ENCODE measurements at places on chromosomes 2 and 18.

GRCh38 chr2:27372937-27373336, 2.5 kb downstream of the SNX17 start:
- no peaks in the 10 kb centered on the region for H3K27me3 ChIP-seq
- H3K36me3 ChIP-seq: peaks cover 21% of the 10 kb centered on the region
- H3K27ac ChIP-seq: peak overlapping the region; percentile 99

DNA sequence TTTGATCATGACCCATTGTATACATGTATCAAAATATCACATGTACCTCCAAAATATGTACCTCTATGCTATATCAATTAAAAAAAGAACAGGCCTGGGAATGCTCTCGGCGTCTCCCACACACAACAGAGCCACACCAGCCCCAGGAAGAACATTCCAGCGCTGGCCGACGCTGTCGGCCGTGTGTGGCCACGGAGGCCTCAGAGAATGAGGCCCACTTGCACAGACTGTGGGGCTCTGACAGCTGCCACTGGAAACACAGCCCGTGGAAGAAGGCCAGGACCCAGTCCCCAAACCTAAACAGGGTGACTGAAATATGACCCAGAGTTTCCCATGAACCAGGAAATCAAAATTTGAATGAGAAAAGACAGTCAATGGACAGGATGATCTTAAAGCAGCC, 69.7 kb downstream of the EIPR1 start:
- H3K27me3 ChIP-seq: no peaks in the 10 kb centered on the region
- no peak overlapping the region for H3K27ac ChIP-seq
- H3K36me3 ChIP-seq: peaks cover 12% of the 10 kb centered on the region
- no peak overlapping the region for H3K4me3 ChIP-seq

DNA sequence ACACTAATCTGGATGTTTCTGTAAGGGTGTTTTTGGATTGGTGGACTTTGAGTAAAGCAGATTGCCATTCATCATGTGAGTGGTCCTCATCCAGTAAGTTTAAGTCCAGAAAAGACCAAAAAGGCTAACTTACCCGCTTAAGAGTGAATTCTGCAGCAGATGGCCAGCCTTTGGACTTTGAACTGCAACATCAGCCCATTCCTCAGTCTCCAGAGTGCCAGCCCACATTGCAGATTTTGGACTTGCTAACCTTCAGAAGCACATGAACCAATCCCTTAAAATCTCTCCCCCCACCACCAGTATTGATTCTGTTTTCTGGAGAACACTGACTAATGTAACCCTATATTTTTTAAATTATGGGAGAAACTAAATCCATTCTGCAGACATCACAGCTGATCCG, 30.0 kb upstream of the SPATS2L start:
- H3K27ac ChIP-seq: no peak overlapping the region
- no peak overlapping the region for H3K4me3 ChIP-seq
- H3K36me3 ChIP-seq: no peaks in the 10 kb centered on the region
- H3K4me1 ChIP-seq: peaks cover 16% of the 10 kb centered on the region
- H3K27me3 ChIP-seq: no peaks in the 10 kb centered on the region
- DNase-seq: no peak

DNA sequence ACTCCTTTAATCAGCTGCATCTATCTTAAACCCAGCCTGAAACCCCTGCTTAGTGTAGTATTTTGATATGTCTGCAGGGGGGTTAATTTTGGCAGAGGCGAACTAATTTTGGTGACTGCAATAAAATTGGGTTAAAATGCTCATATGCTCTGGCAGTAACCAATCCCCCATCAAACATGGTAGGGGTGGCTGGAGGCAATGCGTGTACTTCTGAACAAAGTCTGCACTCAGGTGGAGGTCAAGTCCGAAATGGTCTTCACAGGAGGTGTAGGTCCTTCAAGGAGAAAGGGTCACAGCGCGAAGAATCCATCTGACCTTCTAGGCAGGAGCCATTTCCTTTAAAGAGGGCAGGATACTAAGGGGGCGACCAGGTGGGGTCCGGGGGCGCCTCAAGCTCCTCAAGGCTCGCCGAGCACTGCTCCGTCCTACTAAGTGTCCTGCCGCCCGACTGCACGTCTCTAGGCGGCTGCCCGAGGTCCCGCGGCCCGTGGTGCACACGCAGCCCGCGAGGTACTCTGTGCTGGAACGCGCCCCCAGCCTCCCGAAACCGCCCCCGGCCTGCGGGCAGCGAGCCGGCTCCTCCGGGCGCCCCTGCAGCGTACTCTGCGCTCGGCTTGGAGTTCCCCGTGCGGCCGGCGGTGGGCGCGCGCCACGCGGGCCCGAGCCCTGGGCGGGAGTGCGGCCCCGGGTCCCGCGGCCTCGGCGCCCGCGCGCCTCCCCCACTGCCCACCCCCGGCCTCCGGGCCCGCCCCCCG, 1.7 kb upstream of the LDLRAD4 start:
- H3K27me3 ChIP-seq: peaks cover 78% of the 10 kb centered on the region
- DNase-seq: no peak
- peaks cover under 1% of the 10 kb centered on the region for H3K4me1 ChIP-seq
- H3K27ac ChIP-seq: peak overlapping the region; percentile 3
- H3K36me3 ChIP-seq: no peaks in the 10 kb centered on the region

GRCh38 chr2:8628179-8628865, 53.5 kb upstream of the ID2 start:
- H3K27me3 ChIP-seq: no peaks in the 10 kb centered on the region
- H3K4me1 ChIP-seq: peaks cover 31% of the 10 kb centered on the region
- H3K4me3 ChIP-seq: no peak overlapping the region
- no peak for DNase-seq

DNA sequence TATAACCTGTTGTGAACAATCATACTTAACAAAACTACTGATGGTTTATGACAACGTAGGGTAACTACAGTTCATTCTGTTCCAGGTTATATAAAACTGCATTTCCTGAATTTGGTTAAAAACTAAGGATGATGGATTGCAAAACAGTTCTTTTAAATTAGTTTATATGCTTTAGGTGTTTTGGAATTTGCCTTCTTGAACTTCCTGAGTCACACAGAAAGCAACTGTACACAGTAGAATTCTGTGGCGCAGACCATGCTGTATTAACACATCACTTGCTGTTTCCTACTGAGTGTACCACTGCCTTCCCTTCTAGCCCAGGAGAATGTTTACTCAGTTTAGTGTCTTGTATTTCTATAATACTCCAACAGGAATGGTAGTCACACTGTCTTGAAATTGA, 19.4 kb downstream of the ITGB1BP1 start:
- peaks cover 20% of the 10 kb centered on the region for H3K4me1 ChIP-seq
- no peak overlapping the region for H3K4me3 ChIP-seq
- H3K27ac ChIP-seq: no peak overlapping the region
- peaks cover 20% of the 10 kb centered on the region for H3K36me3 ChIP-seq
- no peak for DNase-seq
- H3K27me3 ChIP-seq: no peaks in the 10 kb centered on the region

All from type B pancreatic cell (in vitro differentiated cells).